ENCODE measurements at places on chromosomes 3 and 15.

GRCh38 chr3:170043506-170043905, 5.7 kb downstream of the GPR160 start:
- DNase-seq, result no peak

DNA sequence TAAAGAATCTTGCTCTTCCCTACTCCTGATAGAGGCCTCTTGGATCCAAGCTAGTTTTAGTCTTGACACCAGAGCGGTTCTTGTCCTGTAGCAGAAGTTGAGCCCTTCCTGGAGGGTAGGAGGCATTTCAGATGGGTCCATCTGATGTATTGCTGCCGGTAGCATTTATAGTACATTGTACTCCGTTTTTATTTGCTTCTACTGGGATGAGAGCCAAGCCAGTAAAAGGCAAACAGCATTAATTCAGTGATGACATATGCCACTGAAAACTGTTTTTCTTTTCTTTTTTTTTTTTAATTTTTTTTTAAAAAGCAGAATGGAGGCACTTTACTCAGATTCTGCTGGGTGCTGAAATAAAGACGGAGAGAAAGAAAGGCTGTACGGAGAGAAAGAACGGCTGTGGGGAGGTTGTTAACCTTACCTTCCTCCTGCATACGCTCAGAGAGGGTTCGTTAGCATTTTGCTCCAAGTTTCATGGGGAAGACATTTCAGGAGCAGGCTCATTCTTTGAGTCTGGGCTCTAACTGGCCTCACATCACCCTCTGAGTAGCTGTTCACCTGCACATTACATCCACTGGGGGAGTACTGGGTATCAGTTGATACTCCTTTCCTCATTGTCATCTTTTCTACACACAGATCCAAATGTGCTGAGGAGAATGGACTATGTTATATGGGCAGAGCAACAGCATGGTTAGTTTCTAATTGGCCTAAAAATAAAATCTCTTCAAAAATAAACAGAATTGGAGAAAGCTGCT, 161.5 kb downstream of the FEZF2 start:
- no peak for DNase-seq

- peak; percentile 13 for DNase-seq
Observed at GRCh38 chr15:100438570-100438969, 90.2 kb downstream of the CERS3 start.

DNA sequence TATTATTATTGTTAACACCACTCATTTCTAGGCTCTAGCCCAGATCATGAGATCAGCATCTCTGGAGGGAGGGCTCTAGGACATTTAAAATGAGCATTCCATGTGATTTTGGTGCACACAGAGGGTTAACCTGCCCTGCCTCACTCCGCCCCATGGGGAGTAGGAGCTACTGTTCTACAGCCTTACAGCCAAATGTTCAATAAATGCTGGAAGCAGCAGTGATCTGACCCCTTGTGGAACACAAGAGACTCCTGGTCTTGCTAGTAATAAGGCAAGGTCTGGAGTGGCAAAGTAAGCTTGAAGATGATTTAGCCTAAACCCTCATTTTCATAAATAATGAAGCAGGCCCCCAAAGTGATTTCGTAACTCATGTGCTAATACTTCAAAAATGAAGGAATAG, 166.4 kb upstream of the EOMES start:
- no peak for DNase-seq

- no peak for DNase-seq
Observed at GRCh38 chr3:155646669-155647068, 98.2 kb downstream of the PLCH1 start.

All from stimulated activated CD4-positive, alpha-beta T cell treated with anti-CD3 and anti-CD28 coated beads, Interleukin-4, amount 100 ng/mL, for 4 hours (primary cell).